Suprapubic skin (tissue), 4 donors: ENCODE measurements at places on chromosomes 5 and 9.
A peak's percentile ranks its signal among the peaks of the same experiment; 100 is the strongest.

DNA sequence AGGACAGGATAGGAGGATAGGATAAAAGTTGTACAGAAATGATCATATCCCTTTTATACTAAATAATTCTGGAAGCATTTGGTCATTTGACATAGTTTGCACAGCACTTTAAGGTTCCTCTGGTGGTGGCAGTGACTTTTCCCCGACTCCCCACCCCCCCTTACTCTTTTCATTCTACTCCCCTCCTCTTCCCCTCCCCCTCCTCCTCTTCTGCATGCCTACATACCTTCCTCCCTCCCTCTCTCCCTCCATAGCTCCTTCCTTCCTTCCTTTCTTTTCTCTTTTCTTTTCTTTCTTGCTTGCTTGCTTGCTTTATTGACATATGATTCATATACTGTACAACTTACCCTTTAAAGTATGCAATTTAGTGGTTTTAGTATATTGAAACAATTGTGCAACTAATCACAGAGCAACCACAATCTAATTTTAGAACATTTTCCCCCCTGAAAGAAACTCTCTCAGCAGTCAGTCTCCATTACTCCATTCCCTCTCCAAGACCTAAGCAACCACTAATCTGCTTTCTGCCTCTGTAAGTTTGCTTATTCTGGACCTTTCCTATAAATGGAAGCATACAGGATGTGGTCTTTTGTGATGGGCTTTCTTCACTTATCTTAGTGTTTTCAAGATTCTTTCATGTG is 159.0 kb downstream of the HACD4 start:
- DNase-seq = no peak

GRCh38 chr5:159765135-159765433 is 151.2 kb upstream of the ADRA1B start:
- no peak for DNase-seq

DNA sequence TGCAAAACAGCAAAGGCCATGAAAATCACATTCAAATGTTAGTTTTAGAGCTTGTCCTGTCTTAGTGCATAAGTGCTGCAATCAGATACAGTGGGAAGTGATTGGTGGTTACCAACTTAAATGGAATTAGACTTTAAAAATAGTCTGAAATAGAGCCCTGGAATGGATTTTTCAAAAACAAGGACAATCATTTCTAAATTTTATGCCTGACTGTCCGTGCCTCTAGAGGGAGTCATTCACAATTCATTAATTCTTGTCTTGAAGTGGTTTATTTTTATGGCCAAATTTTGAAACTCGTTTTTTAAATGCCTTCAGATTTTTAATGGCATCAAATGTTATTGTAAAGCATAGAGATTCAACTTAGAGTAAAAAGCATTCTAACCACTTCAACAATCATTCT is 561.8 kb upstream of the DAB2 start:
- DNase-seq = no peak

- DNase-seq = peak; percentile 75
These were observed 998 bp downstream of the SLC23A1 start for GRCh38 chr5:139381837-139382761.

DNA sequence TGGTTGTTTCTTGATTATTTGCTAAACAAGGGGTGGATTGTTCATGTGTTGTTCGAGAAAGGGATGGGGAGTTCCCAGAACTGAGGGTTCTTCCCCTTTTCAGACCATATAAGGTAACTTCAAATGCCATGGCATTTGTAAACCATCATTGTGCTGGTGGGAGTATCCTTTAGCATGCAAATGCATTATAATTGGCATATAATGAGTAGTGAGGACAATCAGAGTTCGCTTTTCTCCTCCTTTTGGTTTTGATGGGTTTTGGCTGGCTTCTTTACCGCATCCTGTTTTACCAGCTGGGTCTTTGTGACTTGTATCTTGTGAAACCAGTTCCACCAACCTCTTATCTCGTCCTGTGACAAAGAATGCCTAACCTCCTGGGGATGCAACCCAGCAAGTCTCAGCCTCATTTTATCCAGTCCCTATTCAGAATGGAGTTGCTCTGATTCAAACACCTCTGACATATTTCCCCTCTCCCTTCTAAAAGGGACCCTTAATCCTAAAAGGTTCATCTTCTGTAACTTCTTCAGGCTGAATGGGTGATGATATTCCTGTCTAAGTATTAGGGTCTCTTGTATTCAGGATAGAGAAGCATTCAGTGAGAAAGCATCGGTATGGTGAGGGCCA is 8.7 kb upstream of the FBN2 start:
- no peak for DNase-seq

GRCh38 chr5:139653616-139654015 is 5.5 kb downstream of the CXXC5 start:
- no peak for DNase-seq

DNA sequence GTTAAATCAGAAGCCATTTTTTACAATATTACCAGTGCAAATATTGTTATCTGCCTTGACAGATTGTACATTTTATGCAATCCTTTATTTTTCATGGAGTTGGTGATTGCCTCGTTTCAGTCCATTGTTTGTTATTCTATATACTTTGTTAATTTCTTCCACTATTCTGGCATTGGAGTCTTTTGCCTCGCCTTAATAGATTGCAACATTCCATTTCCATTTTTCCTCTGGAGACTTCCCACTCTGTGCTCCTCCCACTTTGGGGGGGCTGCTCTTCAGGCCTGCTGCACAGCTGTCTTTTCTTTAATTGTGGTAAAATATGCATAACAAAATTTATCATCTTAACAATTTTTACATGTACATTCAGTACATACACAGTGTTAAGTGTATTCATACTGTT is 4.4 kb upstream of the DCAF10 start:
- no peak for DNase-seq

GRCh38 chr5:107104040-107104995 is 566.4 kb downstream of the EFNA5 start:
- no peak for DNase-seq

DNA sequence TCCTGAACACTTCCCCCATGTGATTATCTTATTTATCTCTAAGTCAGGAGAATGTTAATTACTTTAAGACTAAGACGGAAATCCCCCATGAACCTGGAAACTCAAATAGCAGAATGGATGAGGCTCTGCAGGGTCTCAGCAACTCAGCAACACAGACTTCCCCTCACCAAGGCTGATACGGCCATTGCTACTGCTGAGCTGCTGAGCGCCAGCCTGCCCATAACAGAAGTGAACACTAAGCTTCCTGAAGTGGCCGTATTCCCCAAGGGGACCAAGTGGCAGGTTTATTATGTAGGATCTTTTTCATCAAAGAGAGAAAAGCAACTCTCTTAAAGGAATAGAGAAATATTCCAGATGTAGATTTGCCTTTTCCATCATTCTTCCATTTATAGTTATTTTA is 311.1 kb downstream of the RFX3 start:
- DNase-seq = no peak

GRCh38 chr5:89072842-89073672 is 190.1 kb upstream of the MEF2C start:
- no peak for DNase-seq

GRCh38 chr5:133240425-133241091 is 188.7 kb downstream of the HSPA4 start:
- no peak for DNase-seq

DNA sequence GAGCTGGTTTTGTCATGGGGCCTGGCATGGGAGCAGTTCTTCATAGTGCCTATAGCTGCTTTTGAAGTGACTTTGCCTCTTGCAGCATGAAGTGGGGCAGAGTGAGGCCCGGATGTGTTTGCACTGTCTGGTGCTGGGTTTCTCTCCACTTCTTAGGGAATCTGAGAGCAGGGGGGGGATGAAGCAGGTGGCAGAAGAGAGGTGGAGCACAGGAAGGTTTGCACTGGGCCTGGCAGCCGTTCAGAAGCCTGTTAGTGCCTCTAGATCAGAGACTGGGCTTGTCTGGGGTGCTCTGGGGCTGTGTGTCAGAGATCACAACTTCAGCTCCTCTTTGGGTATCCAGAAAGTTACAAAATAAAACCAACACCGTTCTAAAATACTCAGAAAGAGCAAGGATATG is 18.4 kb downstream of the USP20 start:
- DNase-seq = no peak

DNA sequence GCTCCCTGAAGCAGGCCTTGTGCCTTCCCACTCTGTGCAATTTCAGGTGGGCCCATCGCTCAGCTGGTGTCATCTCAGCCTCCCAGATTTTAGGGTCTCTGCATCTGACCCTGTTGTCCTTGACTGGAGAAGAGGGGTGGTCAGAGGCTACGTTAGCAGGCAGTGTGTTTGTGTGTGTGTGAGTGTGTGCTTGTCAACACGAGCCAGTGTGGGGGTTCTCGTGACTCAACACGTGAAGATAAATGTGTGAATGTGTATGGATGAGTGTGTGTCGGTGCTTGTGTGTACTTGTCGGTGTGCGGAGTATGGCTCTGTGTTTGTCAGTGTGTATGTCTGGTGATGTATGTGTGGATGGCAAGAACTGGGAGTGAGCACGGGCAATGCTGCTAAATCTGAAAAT is 142.6 kb upstream of the KLF4 start:
- DNase-seq = no peak

- DNase-seq = no peak
These were observed 79.2 kb upstream of the PANK3 start for GRCh38 chr5:168658394-168658793.

GRCh38 chr5:163567811-163568210 is 62.4 kb downstream of the MAT2B start:
- no peak for DNase-seq
